SW 1271 (cell line): ENCODE measurements at places on chromosomes 6 and 20.

DNA sequence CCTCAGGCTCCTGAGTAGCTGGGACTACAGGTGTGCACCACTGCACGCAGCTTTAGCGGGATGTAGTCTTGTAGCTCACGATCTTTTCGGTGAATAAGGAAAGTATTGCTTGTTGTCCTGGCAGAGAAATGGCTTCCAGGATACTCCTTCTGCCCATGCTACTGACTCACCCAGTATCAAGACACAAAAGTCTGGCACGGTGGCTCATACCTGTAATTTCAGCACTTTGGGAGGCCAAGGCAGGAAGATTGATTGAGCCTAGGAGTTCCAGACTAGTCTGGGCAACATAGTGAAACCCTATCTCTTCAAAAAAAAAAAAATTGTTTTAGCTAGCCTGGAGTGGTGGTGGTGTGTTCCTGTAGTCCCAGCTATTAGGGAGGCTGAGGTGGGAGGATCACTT lies 40.9 kb upstream of the B4GALT5 start:
- DNase-seq: no peak

GRCh38 chr6:82396964-82397751 lies 33.5 kb downstream of the TPBG start:
- DNase-seq: peak; percentile 52

GRCh38 chr6:114605656-114606055 lies 262.8 kb upstream of the HS3ST5 start:
- no peak for DNase-seq

DNA sequence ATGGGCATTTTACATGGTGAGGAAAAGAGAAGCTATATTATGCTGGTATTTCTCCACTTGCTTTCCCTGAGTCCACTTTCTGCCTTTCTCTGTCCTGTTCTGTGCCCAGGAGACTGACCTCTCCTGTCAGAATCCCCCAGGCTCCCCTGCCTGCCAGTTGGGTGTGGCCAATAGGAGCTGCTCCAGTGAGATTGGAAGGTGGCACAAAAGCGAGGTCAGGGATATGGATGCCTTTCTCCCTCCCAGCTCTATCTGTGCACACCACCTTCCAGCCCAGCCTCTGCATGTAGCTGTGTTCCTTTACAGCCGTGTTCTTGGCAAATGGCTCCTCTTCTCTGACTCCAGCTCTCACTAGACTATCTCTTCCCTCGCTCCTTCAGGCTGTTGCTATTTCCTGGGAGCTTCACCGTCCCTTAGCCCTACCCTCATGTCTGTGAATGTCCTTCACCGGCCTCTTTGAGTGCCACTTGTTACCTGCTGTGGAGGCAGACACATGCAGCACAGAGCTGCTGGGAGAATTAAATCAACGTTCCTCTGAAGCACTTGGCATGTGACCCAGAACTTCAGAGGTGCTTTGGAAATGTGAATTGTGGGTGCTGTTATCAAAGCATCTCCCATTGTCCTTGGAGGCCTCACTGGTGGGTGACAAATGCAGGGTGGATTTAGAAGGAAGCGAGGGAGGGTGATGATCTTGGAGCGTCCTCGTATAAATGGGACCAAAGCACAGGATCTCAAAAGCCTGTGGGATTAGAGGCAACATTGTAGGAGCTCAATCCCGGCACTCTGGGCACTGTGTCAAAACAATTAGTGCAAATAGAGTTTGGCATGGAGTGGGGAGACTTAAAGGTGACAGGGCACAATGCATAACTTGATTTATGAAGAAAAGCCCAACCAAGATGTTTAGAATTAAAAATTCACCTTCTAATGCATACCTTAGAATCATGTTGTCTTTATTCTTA lies 28.9 kb upstream of the RALGAPA2 start:
- DNase-seq: no peak

DNA sequence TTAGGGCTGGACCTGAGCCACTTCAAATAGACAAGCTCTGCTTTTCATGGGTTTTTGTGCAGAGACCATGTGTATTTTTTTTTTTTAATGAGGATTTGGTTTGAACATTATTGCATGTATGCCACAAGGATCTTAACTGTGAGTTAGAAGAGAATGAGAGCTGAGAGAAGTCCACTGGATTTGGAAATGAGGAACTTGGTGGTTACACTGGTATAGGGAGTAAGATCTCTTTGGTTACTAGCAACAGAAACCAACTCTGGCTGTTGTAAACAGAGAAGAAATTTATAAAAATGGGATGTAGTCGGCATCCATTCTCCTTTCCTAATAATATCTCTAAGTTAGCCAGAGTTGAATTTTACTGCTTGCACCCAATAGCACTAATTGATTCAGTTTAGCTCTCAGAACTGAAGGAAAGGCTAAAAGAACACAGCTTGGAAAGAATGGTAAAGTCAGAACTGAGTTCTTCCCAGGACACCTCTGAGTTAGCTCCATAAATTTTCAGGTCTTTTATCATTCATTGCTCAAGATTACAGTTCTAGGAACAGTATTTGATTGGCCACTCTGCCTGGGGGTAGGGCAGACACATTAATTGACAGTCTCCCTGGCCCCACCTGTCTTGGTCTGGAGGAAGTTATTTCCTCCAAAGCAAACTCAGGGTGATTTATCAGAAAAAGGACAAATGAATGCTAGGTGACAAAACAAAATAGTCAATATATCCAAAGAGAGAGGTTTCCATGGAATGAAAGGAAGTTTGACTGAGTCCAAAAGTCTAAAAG lies 3.9 kb upstream of the WFDC2 start:
- no peak for DNase-seq

DNA sequence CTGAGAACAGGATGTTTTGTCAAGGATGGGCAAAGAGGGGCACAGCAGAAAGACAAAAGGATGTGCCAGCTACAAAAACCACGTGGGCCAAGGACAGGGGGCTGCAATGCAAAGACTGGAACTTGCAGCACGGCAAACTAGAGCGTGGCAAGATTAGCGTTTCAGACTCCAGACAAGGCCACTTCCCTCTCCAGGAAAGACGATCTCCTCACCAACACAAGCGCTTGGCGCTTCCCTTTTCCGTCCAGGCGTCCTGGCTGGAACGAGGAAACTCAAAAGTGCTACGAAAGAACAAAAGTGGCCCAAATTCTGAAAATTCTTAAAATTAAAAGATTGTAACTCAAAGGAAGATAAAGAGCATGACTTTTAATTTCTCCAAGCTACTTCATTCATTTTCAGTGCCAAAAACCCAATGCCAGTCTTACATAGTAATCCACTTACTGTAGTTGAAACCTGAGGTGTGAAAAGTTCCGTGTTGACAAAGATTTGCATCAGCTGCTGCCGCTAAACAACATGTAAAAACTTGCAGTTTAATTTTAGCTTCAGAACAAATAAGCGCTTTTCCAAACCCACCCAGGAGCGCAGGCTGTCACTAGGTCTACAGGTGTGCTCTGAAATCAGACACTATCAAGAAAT lies 207.1 kb upstream of the RREB1 start:
- DNase-seq: no peak

GRCh38 chr20:48523191-48523995 lies 304.4 kb downstream of the PREX1 start:
- no peak for DNase-seq

DNA sequence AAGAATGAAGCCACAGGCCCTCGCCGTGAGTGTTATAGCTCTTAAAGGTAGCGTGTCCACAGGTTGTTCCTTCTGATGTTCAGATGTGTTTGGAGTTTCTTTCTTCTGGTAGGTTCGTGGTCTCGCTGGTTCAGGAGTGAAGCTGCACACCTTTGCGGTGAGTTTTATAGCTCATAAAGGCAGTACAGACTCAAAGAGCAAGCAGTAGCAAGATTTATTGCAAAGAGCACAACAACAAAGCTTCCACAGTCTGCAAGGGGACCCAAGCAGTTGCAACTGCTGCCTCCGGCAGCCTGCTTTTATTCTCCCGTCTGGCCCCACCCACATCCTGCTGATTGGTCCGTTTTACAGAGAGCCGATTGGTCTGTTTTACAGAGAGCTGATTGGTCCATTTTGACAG lies 5.2 kb downstream of the HIVEP1 start:
- no peak for DNase-seq

- no peak for DNase-seq
Measured at GRCh38 chr6:15744818-15745402, 82.1 kb upstream of the DTNBP1 start.

DNA sequence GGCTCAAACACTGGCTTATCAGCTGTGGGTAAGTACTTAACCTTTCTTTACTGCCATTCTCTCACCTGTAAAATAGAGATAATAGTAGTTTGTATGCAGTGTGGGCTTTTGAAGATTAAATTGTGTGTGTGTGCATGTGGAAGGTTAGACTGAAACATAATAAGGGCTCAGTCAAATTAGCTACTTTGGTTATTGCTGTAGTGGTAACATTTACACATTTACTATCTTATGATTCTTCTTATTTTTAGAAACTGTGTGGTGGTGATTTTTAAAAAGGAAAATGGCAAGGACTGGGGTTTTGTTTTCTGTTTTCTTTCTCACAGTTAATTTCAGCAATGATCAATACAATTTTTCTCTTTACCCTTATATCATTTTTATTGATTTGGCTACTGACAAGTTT lies 206.9 kb downstream of the NKAIN2 start:
- DNase-seq: no peak

DNA sequence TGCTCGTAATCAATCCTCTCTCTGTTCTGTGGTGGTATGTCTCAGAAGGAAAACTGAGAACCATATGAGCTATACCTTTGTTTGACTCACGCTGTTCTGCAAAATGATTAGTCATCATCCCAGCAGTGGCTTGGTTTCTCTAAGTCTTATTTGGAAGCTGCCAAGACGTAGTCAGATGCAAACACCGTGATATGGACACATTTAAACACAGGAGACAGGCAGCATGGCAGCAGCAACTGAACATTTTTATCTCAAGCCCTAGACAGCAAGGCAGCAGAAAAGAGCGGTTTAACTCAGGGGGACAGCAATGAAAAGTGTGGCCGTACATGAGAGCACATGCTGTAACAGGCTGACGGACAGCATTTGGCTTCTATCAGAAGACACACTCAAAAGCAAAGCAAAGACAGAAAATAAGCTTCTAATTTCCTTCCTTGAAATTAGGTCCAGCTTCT lies 1295.1 kb downstream of the EPHA7 start:
- no peak for DNase-seq

GRCh38 chr6:81241126-81242041 lies 511.1 kb downstream of the TENT5A start:
- no peak for DNase-seq

- no peak for DNase-seq
Measured at GRCh38 chr20:40293740-40294139, 395.3 kb downstream of the MAFB start.

GRCh38 chr6:112906726-112907125 lies 559.6 kb downstream of the RFPL4B start:
- no peak for DNase-seq

- DNase-seq: no peak
Measured at GRCh38 chr6:14320332-14320731, 202.8 kb downstream of the CD83 start.

- no peak for DNase-seq
Measured at GRCh38 chr6:76768556-76768955, 694.7 kb downstream of the HTR1B start.

DNA sequence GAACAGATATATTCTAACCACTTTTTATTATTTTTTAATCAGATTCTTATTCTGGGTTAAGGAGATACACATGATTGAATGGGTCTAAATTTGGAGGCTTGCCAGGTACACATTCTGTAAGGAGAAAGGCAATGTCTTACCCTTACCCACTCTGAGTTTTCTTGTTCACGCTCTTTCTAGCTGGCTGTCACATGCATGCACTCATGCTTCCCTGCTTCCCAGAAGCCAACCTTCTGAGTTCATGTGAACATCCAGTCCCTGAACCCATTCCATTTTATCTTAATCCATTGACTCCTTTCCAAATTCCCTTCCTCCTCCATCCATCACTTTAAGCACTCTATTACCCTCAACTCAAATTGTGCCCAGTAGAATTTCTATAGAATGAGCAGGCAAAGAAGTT lies 17.5 kb upstream of the MOCS1 start:
- no peak for DNase-seq

DNA sequence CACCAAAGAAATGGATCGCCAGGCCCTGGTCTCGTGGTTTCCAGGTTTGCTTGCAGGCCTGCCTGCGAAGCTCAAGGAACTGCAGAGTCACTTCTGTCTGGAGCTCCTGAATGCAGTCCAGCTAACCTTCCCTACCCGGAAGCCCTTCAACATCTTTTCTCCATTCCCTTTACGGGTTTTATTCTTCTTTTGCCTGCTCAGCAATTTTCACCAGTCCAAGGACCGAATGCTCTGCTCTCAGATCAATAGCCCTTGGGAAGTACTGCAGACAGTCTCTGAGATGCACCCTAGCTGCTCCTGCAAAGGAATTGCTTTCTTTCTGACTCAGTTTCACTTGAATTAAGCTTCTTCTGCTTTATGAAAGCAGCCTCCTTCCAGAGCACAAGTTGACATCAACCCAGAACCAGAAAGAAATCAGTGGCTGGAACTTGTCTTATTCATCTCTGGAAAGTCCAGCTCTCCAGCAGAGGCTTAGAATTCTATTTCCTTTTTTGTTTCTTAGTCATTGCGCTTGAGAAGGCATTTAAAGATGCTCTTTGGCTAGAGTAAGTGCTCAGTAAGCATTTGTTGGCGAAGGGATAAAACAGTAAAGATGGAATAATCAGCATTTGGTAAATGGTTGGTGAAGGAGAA lies 18.7 kb upstream of the YWHAB start:
- DNase-seq: no peak

GRCh38 chr20:17904027-17904426 lies 64.6 kb downstream of the SNX5 start:
- DNase-seq: no peak

DNA sequence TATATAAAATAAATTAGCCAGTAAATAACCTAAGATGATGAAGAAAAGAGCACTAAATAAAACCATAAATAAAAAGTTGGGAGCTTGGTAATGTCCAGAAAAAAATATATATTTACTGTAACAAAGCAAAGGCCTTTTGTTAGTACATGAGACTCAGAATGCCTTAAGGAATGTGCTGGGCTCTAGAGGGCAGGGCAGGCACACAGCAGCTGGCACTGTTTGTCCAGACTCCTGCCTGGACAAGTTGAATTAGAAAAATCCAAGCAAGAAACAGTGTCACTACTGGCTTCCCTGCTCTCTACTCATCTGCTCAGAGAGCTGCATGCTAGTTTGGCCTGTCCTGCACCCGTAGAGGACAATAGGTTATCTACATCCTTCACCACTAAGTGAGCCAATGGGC lies 8.8 kb downstream of the DEFB129 start:
- DNase-seq: no peak

DNA sequence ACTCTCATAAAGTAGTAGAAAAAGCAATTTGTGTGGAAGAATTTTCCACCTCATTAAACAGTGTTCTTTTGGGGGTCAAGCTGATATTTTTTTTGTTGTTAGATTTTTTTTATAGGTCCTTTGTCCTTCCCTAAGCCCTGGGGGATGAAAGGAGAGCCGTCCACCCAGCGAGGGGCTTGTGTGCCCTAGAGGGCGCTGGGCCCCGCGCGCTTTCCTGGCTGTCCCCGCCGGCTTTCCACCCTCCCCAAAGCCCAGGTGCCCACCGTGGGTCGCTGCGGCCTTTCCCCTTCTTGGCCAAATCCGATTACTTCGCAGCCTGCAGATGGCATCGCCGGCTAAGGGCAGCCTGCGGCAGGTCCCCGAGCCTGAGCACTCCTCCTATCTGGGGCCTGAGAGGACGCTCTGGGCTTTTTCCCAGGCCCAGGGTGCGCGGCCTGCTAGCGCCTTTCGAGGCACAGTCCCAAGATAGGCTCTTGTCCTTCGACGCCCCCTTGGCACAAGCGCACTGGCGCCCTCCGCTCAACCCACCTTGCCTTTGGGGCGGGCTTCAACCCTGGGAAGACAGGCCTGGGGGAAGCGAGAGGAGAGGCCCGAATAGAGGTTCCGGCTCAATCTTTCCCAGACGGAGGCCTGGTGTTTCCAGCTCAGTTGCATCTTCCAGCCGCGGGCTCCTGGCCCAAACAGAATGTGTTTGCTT lies 33.6 kb downstream of the TFAP2A start:
- no peak for DNase-seq

GRCh38 chr6:52500238-52501129 lies 76.4 kb downstream of the TRAM2 start:
- DNase-seq: no peak
